Stimulated activated naive CD8-positive, alpha-beta T cell treated with anti-CD3 and anti-CD28 coated beads, Interleukin-15, Interleukin-2, amounts not matched to agents 100 U/mL and 50 U/mL, for 24 hours (primary cell): ENCODE measurements at places on chromosomes 11 and 22.

- no peak for DNase-seq
These were observed 532 bp downstream of the EIF4G2 start for GRCh38 chr11:10808235-10808552.

DNA sequence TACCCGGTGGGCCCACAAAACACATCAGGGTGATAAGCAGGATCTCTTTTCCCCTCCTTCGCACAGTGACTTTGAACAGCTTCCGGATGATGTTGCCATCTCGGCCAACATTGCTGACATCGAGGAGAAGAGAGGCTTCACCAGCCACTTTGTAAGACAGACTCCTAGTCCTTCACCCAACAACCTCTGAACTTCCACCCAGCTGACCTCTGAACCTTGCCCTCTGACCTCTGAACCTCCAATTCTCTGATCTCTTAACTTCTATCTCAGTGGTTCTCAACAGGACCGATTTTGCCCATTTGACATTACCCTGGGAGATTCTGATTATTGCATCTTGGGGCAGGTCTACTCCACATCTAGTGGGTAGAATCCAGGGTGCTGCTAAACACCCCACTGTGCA lies 3.2 kb downstream of the NCF4 start:
- DNase-seq: no peak

DNA sequence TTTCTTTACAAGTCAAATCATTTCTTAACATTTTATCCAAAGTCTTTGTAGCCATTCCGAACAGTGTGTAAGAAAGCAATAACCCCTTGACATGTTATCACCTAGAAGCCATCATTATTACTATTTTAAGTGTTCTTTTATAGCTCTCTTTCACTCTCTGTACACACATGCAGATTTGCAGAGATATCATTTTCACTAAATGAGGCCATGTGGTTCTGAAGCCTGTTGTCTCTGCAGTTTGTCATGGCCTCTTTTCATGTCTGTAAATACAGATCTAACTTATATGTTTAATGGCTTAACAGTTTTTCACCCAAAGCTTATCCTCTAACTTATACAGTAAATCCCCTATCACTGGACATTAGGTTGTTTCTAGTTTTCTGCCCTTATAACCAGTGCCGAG lies 166.8 kb downstream of the MYO18B start:
- DNase-seq: no peak

- peak; percentile 77 for DNase-seq
These were observed 2.3 kb downstream of the C1QTNF5 start for GRCh38 chr11:119338318-119338890.

DNA sequence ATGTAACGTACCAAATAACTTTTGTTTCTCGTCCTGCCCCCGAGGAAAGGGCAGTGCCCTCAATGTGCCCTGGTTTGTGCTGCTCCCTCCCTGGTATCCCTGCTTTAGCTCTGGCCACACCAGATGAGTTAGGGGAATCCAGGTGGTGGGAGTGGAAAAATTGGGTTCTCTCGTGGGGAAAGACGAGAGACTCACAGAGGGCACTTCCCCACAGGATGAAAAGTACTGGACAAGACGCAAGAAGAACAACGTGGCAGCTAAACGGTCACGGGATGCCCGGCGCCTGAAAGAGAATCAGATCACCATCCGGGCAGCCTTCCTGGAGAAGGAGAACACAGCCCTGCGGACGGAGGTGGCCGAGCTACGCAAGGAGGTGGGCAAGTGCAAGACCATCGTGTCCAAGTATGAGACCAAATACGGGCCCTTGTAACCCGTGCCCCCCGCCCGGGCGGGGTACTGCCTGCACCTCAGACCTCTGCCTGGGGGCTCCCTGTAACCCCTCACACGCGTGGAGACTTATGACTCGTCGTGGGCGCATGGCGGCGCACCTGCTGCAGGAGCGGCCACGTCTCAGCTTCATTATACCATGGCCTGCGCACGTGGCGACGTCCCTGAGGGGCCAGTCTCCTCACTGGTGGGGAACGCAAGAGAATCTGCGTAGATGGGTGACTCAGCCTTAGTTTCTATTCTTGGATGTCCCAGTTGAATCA lies 13.9 kb downstream of the TEF start:
- DNase-seq: no peak
